ENCODE measurements at places on chromosomes 2 and 18. TPM values are rescaled to one million over a fixed set of nuclear protein-coding genes. Genes with fewer than 3 reads are reported as not detected.

The OR6B2 gene
- total RNA-seq: not detected

GRCh38 chr2:134594399-134594798 is 124.4 kb downstream of the TMEM163 start:
- DNase-seq: no peak

DNA sequence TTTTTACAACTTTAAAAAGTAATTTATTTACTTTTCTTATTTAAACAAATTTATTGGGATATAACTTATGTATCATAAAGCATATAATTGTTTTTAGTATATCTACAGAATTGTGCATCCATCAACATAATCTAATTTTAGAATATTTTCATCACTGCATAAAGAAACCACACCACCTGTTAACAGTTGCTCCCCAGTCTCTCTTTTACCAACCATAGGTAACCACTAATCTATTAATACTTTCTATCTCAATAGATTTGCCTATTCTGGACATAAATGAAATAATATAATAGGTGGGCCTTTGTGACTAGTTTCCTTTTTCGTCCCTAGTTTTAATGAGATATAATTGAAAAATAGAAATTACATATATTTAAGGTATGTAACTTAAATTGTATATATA is 90.6 kb downstream of the ADAM23 start:
- no peak for DNase-seq

DNA sequence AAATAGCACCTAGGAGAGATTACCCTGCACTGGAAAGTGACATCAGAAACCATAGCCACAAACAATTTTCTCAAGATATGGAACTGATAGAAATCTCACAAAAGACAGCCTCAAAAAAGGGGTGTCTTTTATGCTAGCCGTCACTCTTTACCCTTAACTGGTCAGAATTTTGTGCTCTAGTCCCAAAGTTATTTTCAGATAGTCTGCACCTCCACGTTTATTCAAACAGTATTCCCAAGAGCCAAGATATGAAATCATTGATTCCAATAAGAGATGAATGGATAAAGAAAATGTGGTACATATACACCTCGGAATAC is 23.5 kb upstream of the PMAIP1 start:
- no peak for DNase-seq

GRCh38 chr18:23550898-23551297 is 35.4 kb downstream of the NPC1 start:
- DNase-seq: no peak

DNA sequence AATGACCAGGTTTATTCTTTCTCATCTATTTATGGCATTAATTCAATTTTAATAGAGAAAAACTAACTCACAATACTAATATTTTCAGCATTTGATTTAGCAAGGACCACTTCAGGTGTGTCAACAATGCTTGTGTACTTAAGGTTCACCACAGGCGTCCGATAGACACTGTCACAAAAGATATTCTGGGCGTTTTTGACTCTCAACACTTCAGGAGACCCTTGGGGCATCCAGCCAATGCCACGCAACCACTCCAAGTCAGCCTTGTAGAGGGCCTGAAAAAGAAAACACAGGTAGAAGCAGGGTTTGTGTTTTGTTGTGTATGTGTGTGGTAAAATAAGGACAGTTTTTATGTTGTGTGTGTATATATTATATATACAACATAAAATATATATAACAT is 158.2 kb downstream of the NEB start:
- no peak for DNase-seq

GRCh38 chr2:187102381-187102780 is 253.4 kb upstream of the ZSWIM2 start:
- DNase-seq: no peak

DNA sequence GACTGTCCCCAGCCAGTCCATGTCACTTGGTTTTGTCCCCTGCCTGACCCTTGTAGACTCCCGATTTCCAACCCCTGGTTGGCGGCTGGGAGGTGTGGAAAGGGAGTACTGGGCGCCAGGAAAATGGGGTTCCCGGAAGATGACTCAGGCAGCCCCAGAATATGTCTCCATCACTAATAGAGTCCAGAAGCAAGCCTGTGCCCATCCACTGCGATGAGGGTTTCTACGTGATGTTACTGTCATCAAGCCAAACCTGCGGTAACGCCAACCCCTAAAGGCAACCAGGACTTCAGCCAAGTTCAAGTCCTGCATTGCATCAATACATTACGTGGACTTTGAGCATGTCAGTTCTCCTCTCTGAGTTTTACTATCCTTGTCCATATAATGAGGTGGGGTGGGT is 62.0 kb upstream of the TAF1B start:
- DNase-seq: no peak
